Heart left ventricle (tissue), 16 donors: ENCODE measurements at places on chromosomes 4 and X. TPM values are rescaled to one million over a fixed set of nuclear protein-coding genes. Genes with fewer than 3 reads are reported as not detected.

The SERPINA7 gene
- total RNA-seq, result not detected

The TLR8 gene
- total RNA-seq, result 0.19 TPM

- DNase-seq, result no peak
These were observed 55.0 kb downstream of the PAPSS1 start for GRCh38 chr4:107665001-107665400.

DNA sequence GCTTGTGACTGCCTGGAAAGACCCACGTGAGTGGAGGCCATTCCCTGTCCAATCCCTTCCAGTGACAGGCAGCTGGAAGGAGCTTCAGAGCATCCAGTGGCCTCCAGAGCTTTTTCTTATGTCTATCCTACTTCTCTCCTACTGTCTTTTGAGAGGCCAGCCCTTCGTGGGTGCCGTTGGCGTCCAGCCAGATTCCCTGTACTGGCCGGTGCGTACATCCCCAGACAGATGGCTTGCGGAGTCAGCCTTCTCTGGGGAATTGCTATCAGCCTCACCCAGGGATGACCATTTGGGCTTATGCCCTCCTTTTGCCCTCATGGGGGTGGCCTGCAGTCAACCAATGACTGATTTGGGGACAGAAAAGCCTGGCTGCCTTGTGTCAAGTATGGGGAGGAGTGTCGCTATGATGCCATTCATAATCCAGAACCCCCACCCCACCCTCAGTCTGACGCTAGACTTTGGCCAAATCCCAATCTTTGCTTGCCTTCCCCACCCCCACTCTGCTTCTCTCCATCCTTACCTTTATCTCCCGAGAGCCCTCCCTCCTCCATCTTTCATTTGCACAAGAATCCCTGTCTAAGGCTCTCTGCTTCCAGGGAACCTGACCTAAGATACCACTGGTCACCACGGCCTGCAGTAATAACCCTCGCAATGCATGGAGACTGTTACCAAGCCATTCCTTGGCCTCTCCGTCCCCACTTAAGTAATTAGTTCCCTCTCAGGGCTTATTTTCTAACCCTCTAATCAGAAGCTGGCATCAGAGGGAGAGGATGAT lies 150.3 kb upstream of the BCOR start:
- DNase-seq, result no peak

DNA sequence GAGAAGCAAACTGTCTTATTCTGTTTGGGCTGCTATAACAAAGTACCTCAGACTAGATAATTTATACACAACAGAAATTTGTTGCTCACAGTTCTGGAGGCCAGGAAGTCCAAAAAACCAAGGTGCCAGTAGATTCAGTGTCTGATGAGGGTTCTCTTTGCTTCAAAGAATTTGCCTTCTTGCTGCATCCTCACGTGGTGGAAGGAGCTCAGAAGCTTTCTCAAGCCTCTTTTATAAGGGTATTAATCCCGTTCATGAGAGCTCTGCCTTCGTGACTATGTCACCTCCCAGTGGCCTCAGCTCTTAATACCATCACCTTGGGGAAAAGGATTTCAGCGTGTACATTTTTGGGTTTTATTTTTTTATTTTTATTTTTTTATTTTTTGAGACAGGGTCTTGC lies 20.1 kb downstream of the CA5B start:
- DNase-seq, result no peak

DNA sequence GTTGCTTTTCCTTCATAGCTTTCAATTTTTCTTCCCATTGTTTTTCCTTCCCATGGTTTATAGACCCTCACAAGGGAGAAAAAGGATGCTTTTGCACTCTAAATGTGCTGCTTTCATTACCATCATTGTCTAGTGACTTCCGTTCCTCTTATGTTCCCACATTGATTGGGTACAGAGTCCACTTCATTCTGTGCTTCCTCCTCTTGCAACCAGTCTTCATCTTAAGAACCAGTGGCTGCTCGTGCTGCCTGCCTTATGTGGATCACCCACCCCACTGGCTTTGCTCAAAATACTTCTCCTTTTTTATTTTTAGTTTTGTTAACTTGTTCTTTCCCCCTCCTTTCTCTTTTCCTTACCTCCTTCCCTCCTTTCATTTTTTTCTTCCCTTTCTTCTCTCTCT lies 76.5 kb upstream of the BOD1L1 start:
- DNase-seq, result no peak

DNA sequence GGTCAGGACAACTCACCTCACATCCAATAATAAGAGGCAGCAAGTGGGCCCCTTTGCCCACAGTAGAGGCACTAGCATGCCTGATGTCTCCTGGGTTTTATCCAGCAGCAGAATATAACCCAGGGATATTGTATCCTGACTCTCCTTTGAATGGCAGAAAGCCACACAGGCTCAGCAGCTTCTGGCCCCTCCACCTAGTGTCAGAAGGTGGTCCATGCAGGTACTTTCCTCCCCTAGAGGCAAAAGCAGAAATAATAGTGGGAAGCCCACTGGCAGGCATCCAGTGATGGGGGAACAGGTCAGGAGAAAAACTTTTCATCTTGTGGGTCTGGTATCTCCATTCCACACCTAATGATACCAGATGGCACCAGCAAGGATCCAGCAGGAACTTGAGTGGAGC lies 75.5 kb upstream of the IRS4 start:
- no peak for DNase-seq

DNA sequence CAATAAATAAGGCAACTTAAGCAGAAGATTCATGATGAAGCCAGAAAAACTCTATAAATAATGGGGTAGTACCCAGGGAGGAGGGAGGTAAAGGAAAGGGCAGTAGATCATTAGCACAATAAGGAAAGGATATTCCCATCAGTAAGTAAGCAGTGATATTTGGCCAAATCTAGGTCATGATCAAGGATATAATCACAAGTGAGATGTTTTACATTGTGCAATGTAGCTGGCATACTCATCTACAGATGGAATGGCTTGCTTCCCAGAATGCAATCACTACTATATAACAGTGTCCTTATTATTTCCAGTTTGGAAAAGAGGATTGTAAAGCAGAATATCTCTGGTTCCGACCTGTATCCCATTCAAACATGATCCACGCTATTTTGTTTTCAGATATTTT lies 483.4 kb downstream of the RPA4 start:
- DNase-seq, result no peak

- DNase-seq, result no peak
These were observed 4.1 kb downstream of the HDAC8 start for GRCh38 chrX:72568406-72569092.

- no peak for DNase-seq
These were observed 1094.7 kb upstream of the TENM3 start for GRCh38 chr4:181148470-181148869.

- DNase-seq, result no peak
These were observed 132.6 kb downstream of the FHIP1A start for GRCh38 chr4:151541389-151542071.
